ENCODE measurements at places on chromosomes 7 and 10. TPM values are rescaled to one million over a fixed set of nuclear protein-coding genes. Genes with fewer than 3 reads are reported as not detected.

The ZNF273 gene
- total RNA-seq = 2.1 TPM

The ECHDC3 gene
- total RNA-seq = 10.4 TPM

The ASB10 gene
- total RNA-seq = not detected

The SNCG gene
- total RNA-seq = 13.6 TPM

The PDE6C gene
- total RNA-seq = not detected

The SPDYE6 gene
- not detected for total RNA-seq

The SEMA4G gene
- 7.4 TPM for total RNA-seq

The ZNF746 gene
- total RNA-seq = 19.3 TPM

The TNRC18 gene
- 49.5 TPM for total RNA-seq

The AKR1C2 gene
- 3,701 TPM for total RNA-seq

The SPRN gene
- 0.39 TPM for total RNA-seq

The CRPPA gene
- 0.65 TPM for total RNA-seq

The EVX1 gene
- 0.18 TPM for total RNA-seq

The RBM20 gene
- total RNA-seq = 3.9 TPM

The BCCIP gene
- total RNA-seq = 103 TPM

The UPK3BL2 gene
- total RNA-seq = 3.4 TPM

The DLX5 gene
- not detected for total RNA-seq

The CLRN3 gene
- total RNA-seq = not detected

The HTR5A gene
- not detected for total RNA-seq

The CALML3 gene
- total RNA-seq = not detected

The AKR1E2 gene
- total RNA-seq = 6.4 TPM

The WIPF3 gene
- 0.48 TPM for total RNA-seq

The GIMAP8 gene
- total RNA-seq = not detected

The ABCA13 gene
- total RNA-seq = 0.03 TPM

The NKX1-2 gene
- 0.05 TPM for total RNA-seq
